ENCODE measurements at places on chromosomes 2 and 18.
A peak's percentile ranks its signal among the peaks of the same experiment; 100 is the strongest.

DNA sequence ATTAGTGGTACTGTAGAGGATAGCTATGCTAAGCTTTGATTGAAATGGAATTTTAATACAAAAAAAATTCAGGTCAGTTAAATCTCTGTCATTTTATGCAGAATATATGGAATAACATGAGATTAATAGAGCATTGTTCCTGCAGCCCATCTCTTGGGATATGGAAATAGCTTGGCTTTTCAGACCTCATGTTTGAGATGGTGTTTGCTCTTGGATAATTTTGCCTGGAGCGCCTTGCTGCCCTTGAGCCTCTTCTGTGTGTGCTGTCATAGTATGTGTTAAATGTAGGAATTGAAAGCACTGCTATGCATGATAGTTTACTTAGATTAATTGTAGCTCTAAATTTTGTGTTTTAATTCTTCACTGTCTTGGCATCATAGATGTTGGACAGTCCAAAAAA is 27.7 kb downstream of the GALNT1 start:
- no peak for DNase-seq

GRCh38 chr2:74147727-74148456 is at the start of gene BOLA3:
TSS of gene BOLA3 (minus strand) at chr2:74147912. CDS start at chr2:74147874, 38 bp downstream.
- peak; percentile 36 for DNase-seq

GRCh38 chr2:37873229-37873628 is 51.9 kb upstream of the RMDN2 start:
- DNase-seq: no peak

DNA sequence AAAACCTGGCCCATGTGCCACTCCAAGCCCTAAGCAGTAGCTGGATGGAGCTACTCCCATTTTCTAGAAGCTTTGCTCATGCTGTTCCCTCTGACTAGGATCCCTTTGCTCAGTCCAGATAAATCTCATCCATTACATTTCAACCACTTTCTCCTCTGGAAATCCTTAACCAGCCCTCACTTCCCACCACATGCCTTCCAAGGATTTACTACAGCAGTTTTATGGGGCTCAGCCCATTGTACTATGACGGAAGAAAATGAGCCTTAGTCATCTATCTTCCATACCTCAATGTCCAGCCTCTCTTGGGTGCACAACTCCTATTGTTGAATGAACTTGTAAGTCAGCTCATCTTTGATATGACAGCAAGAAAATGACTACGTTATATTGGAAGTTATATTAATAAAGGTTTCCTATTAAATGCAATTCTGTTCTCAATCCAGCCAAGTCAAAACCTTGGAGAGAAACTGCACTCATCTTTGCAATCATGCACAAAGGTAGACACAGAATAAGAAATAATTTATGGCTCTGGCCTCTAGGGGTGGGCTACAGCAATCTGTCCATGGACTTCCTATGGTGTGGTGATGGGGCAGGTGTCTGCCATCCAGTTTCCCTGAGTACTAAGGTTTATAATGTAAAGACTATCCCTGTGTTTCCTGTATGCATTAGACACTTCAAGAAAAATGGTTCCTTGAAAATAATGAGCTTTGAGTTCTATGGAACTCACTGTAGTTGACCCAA is 3.4 kb downstream of the B4GALT6 start:
- DNase-seq: no peak

- DNase-seq: no peak
Measured at GRCh38 chr2:205535001-205535400, 147.3 kb upstream of the NRP2 start.

DNA sequence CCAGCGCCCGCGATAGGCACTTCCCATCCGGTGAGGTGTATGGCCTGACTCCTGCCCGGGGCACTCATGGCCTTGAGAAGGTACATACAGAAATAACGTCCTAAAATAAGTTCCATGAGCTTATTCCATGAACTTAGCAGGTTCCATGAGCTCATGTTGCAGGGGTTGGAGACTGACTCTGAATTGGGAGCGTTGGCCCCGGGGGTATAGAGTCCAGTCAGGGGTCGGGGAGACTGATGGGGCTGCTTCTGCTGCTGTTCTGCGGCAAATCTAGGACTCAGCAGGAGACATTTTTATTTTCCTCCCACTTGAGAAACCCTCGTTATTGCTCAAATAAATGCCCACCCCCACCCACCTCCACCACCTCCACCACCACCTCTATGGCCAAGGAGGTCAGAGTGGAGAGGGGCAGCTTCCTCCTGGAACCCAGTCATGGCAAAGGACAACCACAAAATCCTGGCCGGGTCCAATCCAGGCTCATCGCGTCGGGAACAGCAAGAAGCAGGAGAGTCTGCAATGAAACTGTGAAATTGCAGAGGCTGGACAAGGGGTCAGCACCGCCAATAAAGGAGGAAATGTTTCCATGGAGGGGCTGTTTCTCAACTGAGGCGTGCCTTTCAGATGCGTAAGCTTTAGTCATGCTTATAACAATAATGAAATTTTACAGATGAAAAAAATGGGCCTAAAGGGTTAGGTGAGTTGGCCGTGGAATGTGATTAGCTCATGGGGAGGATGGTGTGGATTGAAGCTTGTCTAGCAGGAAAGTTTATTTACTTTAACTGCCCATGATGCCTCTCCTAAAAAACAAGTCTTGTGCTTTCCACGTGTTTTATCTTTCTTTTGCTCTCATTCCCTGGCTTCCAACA is 136.6 kb upstream of the ALKAL2 start:
- DNase-seq: no peak

GRCh38 chr2:35790292-35790691 is 565.3 kb upstream of the CRIM1 start:
- no peak for DNase-seq

GRCh38 chr18:59218018-59218417 is 1.9 kb upstream of the GRP start:
- no peak for DNase-seq

- DNase-seq: no peak
Measured at GRCh38 chr18:79902075-79902474, 49.4 kb downstream of the SLC66A2 start.

- no peak for DNase-seq
Measured at GRCh38 chr2:10973766-10974165, 62.0 kb downstream of the KCNF1 start.

DNA sequence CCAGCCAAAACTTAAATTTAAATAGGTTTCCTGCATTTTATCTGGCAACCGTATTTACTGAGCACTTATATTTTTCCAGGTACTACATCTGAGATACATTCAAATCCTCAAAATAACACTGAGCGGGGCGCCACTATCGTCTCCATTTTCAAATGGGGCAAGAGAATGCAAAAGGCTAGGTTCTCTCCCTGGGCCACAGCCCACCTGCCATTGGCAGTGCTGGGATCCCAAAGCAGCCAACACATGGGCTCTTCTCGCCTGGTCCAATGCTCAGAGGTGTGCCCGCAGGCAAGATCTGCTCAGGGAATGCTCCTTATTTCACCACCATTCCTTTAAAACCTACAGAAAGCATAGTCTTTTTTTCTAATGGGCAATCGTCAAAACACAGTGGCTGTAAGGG is 11.3 kb upstream of the ID2 start:
- no peak for DNase-seq

DNA sequence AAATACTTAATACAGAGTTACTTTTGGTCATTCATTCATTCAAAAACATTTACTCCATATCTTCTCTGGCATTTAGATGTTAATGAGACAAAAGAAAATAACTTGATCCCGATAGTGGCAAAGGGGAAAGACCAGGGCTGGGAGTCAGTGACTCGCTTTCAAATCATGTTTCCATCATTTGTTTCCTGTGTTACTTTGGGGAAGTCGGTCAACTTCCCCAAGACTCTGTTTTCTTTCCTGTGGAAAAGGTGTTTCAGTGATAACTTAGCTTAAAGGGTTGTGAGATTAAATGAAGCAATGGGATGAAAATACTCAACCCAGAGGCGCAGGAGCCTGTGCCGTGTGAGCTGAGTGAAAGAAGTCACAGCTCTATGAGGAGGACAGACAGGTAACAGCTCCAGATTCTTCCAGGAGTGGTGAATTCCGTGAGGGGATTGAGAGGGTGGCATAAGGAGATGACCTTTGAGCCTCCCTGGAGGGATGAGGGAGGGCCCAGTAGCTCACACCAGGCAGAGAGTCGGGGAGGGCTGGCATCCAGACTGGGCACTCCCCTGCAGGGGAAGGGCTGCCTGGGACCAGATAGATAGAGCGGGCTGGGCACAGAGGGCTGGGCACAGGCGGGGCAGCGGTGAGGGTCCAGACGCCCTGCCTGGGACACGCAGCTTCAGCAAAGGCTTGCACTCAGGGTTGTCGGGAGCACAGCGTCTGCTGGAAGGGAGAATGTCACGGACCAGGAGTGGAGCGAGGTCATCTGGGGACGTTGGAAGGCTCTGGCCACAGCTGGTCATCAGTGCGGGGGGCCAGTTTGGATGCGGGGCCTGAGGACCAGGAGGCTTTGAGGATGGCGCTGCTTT is 70.1 kb downstream of the TSHZ1 start:
- DNase-seq: no peak

DNA sequence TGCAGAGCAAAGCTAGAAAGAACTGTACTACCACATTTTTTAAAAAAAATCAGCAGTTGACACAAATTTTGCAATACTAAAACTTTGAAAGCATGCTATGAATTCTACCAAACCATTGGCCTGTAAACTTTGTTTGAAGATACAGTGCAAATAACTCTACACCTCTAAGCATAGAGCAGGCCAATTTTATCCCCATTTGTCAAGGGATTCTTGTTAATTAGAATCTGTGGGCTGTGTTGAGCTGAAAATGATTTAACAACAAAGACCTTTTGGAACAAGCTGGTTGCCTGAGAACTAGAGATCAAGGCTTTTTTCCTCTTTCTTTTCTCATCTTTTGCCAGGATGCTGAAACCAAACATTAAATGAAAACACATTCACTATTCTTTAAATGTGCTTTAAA is 886.0 kb upstream of the CDH2 start:
- no peak for DNase-seq

- DNase-seq: no peak
Measured at GRCh38 chr18:22398464-22398863, 19.3 kb downstream of the CTAGE1 start.

- DNase-seq: no peak
Measured at GRCh38 chr2:136767030-136767429, 1.7 kb downstream of the THSD7B start.

DNA sequence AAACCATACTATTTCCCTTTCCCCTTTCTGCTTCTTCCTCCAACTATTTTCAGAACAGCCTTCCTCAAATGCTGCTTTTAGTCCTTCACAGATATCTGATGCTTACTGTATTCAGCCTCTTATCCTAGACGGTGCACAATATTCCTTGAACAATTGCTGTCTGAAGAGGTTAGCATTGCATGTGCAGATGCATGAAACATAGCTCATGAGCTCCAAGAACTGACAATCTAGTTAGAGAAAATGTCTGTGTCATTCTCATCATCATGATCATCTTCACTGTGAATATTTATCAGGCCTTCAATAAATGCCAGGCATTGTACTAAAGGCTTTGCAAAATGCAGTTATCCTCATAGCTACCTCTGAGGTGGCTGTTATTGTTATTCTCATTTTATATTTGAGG is 190.7 kb downstream of the DNER start:
- DNase-seq: no peak

GRCh38 chr2:54100772-54101171 is 14.6 kb upstream of the ACYP2 start:
- DNase-seq: no peak

- DNase-seq: no peak
Measured at GRCh38 chr2:167832868-167833287, 414.5 kb downstream of the STK39 start.

- no peak for DNase-seq
Measured at GRCh38 chr18:77000527-77000926, 132.1 kb downstream of the MBP start.

GRCh38 chr2:10659898-10660568 is 29.7 kb downstream of the NOL10 start:
- no peak for DNase-seq

DNA sequence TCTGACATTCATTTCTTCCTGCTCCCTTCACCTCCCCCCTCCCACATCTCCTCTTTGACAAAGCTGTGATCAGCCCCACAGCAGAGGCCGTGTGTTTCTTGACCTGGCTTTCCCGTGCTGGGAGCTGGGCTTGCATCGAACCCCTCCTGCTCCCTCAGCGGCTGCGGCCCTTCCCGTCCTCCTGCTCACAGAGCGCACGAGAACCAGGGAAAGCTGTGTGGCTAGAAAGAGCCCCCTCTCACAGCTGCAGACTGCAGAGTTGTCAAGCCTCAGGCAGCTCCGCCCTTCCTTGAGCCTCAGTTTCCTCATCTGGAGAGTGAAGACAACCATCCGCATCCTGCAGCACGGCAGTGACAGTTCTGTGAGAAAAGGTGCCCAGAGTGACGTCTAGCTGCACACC is 65.7 kb upstream of the GLI2 start:
- DNase-seq: no peak

GRCh38 chr2:221423210-221423804 is 148.8 kb downstream of the EPHA4 start:
- no peak for DNase-seq

DNA sequence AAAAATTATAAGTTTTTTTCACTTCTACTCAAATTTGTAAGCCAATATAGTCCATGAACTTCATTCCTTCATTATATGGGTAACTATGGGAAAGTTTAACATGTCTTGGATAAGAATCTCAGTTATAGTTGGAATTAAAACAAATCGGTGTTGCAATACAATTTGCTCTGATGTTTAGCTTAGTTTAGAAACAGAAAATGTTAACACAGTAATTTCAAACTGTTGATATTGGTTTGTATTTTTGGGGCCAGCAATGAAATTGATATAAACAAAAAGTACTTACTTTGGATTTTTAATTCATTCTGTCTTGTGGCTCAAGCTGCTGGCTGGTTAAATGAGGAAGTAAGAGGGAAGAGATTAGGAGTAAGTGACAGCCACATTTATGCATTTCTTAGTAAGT is 368.5 kb upstream of the NT5C1B start:
- DNase-seq: no peak

DNA sequence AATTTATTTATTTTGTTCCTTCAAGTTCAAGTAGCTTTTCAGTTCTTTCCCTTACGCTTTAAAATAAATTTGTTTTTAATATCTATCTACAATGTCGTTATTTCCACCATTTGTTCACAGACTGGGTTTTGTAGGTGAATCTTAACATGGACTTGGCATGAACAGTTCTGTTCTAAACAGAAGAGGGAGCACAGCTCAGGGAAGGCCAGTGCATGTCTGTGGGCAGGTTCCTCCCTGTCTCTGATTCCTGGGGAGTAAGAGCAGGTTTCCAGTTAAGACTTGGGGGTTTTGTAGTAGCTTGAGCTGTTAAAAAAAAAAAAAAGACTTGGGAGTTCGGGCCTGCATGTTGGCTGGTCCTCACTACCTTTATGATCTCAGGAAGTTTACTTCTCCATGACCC is 11.1 kb downstream of the TTL start:
- no peak for DNase-seq

DNA sequence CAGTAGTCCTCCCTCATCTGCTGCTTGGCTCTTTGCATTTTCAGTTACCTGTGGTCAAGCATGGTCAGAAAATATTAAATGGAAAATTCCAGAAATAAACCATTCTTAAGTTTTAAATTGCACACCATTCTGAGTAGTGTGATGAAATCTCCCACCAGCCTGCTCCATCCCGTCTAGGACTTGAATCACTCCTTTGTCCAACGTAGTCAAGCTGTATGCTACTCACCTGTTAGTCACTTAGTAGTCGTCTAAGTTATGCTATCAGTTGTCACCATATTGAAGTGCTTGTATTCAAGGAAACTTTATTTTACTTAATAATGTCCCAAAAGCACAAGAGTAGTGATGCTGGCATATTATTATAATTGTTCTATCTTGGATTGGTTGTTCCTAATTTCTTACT is 172.5 kb downstream of the FIGN start:
- no peak for DNase-seq

All from fibroblast of skin of left biceps (primary cell).